ENCODE measurements at places on chromosomes 1 and 21. TPM values are rescaled to one million over a fixed set of nuclear protein-coding genes. Genes with fewer than 3 reads are reported as not detected.

- no peak for DNase-seq
These were observed 77.8 kb downstream of the DRAM2 start for GRCh38 chr1:111062081-111062480.

DNA sequence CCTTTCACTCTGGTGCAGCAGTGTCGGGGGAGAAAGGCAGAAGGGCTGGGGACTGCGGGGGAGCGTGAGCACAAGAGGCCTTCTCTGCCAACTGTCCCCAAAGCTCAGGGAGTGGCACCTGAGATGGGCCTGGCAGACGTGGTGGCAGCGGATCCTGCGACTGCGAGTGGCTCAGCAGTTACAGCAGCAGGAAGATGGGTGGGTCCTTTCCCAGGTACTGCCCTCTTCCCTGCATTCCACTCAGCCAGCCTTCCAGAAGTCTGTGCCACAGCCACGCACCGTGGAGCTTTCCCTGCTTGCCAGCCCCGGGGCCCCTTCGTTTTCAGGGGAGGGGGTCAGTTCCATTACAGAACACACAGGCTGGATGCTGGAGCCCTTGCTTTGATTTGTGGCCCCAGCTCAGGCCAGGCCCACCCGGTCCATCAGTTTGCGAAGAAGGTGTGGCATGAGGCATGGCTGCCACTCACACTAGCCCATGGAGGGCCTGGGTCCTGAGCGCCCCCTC, 17.2 kb downstream of the MTHFR start:
- DNase-seq = no peak

DNA sequence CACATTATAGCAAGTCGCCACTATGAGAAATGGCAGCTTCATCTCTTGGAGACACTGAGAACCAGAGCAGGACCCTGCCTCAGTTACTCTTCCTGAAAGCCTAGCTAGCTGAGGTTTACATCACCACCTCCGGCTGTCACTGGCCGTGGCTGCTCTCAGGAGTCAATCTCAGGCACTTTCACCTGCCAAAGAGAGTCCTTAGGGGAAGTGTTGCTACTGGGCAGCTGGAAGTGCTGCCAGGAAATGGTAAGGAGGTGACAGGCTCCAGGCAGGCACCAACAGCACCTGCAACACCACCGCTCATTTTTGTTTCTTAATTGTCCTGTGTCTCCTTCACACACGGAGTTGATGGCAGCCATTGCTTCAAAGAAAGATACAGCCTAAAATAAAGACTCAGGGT, 92.5 kb downstream of the DSCAM start:
- no peak for DNase-seq

- DNase-seq = no peak
These were observed 9.9 kb downstream of the TGFBR3 start for GRCh38 chr1:91876040-91876470.

GRCh38 chr1:53766194-53766742, 27.3 kb upstream of the GLIS1 start:
- DNase-seq = no peak

DNA sequence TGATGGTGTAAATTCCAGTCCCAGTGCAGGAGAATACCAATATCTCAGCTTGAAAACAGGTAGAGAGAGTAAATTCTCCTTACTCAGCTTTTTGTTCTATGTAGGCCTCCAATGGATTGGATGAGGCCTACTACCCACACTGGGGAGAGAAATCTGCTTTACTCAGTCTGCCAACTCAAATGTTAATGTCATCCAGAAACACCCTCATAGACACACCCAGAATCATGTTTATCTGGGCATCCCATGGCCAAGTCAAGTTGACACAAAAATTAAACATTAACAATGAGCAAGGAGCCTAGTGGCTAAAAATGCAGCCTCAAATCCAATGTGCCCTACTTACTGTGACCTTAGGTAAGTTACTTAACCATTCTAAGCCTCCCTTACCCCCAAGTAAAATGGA, 6.9 kb upstream of the HLX start:
- DNase-seq = no peak

DNA sequence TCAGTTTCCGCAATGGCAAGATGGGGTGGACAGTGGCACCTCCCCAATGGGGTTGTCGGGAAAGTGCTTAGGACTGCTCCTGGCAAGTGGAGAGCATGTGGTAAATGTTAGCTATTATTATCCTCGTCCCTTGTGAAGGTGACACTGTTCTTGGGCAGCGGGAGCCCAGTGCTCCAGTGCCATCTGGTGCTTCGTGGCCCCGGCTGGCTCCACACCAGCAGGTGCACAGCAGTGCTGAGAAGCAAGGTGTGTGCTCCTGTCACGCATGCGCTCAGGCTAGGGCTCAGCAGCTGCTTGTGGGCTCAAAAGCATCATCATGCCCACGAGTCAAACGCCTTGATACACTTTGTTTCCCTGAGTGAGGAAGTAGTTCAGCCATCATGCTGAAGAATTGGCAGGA, 24.9 kb upstream of the KCNC4 start:
- DNase-seq = no peak

DNA sequence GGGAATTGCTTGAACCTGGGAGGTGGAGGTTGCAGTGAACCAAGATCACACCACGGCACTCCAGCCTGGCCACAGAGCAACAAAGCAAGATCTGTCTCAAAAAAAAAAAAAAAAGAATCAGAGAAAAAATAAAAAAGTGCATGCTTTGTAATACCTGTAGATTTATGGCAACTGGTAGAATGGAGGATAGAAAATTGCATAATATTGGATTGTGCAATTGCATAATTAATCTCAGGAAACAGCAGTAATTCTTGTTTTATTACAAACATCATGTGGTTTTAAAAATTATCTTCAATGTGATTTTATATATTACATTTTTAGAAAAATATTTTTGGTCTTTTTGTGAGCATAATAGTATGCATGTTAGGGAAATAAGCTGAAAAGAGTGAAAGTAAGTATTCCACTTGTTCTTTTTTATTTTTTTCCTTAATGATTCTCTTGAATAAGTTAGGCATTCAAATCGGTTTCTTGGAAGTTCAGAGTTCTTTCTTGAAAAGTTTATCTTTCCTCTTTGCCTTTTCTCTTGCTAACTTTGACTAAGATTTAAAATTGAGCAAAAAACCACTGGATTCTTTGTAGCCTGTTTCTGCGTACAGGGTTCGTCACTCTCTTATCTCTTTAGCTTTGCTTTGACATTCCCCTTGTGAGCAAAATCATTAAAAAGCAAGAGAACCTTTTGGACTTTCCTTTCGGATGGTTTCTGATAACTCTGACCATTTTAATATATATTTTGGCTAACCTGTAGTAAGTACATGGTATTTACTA, 127.5 kb upstream of the ADAMTS5 start:
- peak; percentile 77 for DNase-seq

- no peak for DNase-seq
These were observed 120.3 kb downstream of the PTPRU start for GRCh38 chr1:29356663-29357062.

DNA sequence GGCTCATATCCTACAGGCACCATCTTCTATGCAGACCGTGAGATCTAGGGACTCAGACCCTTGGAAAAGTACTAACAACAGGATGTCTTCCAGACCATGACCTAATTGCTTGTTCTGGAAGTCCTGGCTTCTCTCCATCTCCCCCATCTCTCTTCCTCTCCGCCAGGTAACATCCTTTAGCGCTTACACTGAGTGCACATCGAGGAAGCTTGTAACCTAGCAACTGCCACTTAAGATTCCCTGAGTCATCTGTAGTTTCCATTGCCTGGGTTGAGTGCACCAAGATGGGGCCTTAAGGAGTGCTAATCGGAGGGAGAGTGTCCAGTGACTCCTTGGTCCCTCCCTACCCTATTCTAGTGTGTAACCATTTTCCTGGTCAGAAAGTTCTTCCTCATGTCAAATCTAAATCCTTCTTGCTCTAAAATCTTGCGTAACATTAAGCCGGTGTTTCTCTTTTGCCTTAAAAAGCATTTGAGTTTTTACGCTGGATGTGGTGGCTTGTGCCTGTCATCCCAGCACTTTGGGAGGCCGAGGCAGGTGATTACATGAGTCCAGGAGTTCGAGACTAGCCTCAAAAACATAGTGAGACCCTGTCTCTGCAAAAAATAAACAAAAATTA, 9.7 kb downstream of the KLHDC8A start:
- no peak for DNase-seq

DNA sequence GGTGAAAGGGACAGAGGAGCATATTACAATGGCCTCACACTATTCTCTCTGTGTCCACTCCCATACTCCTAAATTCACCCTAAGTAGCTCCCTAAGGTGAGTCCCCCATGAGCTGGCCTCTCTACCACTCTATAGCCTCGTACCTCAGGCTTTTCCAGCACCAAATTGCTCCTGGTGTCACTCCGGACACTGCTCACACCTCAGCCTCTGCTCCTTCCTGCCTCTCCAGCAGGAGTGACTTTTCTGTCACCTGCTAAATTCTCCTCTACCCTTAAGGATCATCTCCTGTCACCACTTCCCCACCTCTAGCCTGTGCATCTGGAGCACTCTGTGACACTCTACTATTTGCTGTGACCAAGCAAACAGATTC, 65.8 kb upstream of the CAMK1G start:
- no peak for DNase-seq

DNA sequence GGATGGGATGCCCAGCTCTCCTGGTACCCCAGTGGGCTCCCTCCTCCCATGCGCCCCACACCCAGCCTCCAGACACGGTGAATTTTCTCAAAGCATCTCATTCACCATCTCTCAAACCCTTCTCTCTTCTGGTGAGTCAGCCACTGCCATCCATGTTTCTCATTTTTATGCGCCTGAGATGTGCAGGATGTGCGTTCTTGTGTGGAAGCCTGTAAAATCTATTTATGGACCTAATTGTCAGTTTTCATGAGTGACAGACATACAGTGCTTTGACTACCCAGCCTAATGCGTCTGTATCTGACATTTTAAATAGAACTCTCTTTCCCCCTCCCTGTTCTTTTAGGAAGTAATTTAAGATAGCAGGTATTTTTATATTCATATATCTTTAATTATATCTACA, 158.8 kb downstream of the DAB1 start:
- no peak for DNase-seq

DNA sequence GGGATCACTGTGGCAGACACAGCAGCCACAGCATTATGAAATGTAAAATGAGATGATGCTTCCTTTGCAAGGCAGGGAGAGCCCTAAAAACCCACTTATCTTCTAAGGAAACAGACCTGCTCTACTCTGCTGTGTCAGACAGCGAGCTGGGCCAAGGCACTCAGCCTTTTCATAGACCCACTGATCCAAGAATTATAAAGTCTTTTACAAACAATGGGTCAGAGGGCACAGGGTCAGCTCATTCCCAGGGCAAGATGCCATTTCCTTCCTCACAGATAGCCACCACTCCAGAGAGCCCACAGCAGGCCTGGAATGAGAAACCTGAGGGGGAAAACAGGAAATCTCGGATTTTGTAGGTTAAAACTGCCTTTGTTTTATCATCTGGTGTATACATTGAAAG, 42.9 kb downstream of the CASQ2 start:
- peak; percentile 81 for DNase-seq

GRCh38 chr1:4700801-4701200, 46.4 kb downstream of the AJAP1 start:
- DNase-seq = no peak

DNA sequence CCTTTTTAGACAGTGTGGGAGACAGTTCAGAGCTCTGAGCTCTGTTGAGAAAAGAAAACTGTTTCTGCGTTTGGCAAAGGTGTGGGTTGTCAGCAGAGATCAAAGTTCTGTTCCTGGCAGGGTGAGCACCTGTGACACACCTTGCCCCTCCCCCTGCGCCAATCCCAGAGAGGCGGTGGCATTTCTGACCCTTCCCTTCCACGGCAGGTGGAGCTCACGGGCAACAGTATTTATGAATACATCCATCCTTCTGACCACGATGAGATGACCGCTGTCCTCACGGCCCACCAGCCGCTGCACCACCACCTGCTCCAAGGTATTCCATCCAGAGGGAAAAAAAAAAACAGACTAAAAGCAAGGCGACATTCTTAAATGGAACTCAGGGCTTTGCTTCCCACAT, 20.7 kb downstream of the SIM2 start:
- no peak for DNase-seq

DNA sequence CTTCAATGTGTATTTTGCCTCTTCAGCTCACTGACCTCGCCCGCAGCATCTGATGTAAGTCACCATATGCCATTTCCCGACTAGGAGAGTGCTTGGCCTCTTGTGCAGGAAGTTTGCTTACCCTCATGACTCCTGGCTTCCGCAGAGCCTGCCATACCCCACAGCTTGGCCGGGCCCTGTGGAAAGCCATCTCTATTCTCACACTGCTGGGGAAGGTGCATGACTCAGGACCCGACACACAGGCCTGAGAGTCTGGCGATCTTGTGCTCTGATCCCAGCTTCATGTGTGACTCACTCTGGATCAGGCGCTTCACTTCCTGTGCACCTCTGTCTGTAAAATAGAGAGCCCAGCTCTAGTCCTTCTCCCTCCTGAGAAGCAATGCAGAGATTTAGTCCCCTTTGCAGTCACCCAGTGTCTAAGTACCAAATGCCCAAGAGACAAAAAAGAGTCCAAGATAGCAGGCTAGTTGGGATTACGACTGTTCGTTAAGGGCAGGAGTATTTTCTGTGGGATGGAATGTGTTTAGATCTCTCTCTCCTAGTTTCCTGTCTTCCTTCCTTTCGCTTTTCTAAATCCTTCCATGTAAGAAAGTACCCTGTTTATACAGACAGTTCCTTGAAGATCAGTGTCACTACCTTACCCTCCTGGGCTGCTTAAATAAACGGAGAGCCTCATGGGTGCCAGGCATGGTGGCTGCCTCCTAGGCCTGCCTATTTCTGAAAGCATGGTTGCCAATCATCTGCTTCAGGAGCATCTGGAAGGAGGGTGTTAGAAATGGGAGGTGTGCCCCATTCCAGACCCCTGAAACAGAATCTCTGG, 62.8 kb upstream of the KIF26B start:
- DNase-seq = peak; percentile 98

- peak; percentile 0 for DNase-seq
These were observed 508.1 kb downstream of the DPYD start for GRCh38 chr1:97412737-97413136.

DNA sequence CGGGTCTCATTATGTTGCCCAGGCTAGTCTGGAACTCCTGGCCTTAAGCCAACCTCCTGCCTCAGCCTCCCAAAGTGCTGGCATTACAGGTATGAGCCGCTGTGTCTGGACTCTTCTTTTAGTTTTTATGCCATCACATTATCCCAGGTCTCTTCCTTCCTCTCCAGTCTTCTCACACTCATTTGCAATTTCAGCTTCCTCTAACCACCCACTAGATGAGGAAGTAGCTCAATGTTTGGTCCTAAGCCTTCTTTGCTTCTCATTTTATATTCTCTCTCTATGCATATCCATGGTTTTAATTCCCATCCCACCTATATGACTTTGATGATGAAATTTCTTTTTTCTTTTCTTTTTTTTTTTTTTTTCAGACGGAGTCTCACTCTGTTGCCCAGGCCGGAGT, 3.1 kb upstream of the ZBTB8A start:
- DNase-seq = no peak

Gene PIGK
- total RNA-seq = 32.8 TPM

Gene LRP8
- total RNA-seq = 27.6 TPM

Gene EPHA2
- 47.0 TPM for total RNA-seq

Gene TMEM125
- not detected for total RNA-seq

Gene UTS2
- total RNA-seq = not detected

Gene ZBTB37
- total RNA-seq = 7.3 TPM

Gene ATP1A2
- not detected for total RNA-seq
